ENCODE measurements at places on chromosomes 2 and 18. TPM values are rescaled to one million over a fixed set of nuclear protein-coding genes. Genes with fewer than 3 reads are reported as not detected.

NGEF gene
- not detected for total RNA-seq

MOGAT1 gene
- not detected for total RNA-seq

GRCh38 chr2:30362468-30363081, 84.5 kb upstream of the LCLAT1 start:
- ATAC-seq = peak; percentile 57

DNA sequence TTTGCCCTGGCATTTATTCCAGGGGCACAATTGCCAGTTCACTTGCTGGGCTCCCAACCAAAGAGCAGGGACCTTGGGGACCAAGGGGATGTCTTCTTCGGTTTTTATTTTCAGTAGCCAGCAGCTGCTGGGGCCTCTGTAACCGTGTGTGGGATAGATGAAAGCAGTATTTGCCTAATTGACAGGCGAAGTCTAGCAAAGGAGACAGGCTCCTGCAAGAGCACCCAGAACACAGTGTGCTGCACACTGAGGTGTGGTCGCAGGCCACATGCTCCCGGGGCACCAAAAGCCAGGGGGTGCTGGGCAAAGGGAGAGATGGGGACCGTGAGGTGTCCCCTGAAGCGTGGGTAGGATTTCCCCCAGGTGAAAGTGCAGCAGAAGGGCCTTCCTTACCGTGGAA, 5.3 kb downstream of the SAG start:
- no peak for ATAC-seq

POTEJ gene
- total RNA-seq = not detected

GRCh38 chr2:13681936-13682335, 950.6 kb upstream of the LRATD1 start:
- ATAC-seq = no peak

- no peak for ATAC-seq
These were observed 173.1 kb downstream of the LCLAT1 start for GRCh38 chr2:30620102-30620501.

- ATAC-seq = no peak
These were observed 393.9 kb upstream of the ACVR2A start for GRCh38 chr2:147450661-147451510.

GRCh38 chr2:54471221-54471711, 15.1 kb downstream of the SPTBN1 start:
- peak; percentile 59 for ATAC-seq

DNA sequence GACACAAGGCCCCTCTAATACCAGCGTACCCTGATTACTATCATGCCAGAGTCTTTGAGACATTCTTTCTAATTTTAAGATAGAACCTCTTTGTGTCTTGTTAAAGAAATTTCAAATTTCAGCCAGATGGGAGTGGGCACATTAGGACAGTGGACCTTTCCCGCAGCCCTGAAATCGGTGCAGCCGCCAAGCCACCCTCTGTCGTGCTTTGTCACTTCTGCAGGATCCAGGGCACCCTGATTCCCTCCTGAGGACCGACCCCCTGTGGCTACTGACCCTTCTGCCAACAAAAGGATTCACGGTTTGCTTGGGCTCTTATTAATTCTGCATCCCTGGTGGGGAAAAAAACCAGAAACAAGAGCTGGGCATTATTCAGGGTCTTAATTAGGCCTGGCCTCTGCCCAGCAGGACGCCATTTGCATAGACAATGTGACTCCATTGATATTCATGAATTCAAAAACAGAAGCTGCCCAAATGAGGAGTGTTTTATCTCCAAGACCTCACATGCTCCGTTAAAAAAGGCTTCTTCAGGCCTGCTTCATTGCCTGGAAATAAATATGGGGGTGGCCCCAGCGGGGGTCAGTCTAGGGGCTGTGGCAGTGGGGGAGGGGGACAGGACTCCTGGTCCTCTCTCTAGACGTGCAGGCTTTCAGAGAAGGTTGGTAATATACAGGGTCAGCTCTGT, 116.9 kb downstream of the ALPK2 start:
- no peak for ATAC-seq

DNA sequence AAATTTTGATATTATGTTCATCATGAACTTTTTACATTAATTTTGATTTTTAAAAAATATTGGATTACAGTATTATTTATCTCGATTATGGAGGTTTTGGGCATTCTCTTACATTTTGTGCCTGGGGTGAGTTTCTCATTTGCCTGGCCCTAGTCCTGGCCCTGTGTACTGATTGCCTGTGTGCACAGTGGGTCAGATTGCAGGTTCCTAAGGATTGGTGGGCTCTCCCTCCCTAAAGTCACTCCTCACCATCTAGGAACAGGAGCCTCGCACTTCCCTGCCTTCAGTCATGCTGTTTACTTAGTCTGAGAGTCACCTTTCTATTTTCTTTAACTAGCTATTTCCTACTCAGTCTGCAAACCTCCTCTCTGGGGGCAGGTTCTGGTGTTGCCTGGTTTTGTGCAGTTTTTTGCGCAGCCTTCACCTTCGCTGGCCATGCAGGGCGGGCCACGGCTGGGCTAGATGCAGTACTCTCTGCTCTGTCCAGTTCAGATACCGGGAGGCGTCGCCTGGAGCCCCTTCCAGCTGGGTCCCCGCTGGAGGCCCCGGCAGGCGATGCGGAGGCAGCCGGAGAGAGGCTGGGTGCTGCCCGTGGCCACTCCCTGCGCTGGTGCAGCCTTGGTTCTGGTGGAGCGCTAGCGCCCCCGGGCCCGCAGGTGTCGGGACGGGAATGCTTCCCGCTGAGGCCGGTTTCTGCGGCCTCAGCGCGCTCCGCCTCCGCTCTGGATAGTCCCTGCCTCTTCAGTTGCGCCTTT, 23.3 kb upstream of the MC5R start:
- ATAC-seq = peak; percentile 73

ZNF519 gene
- total RNA-seq = 16.3 TPM

Data from gastroesophageal sphincter (tissue), 4 donors.